ENCODE measurements at places on chromosomes 7 and 10.

DNA sequence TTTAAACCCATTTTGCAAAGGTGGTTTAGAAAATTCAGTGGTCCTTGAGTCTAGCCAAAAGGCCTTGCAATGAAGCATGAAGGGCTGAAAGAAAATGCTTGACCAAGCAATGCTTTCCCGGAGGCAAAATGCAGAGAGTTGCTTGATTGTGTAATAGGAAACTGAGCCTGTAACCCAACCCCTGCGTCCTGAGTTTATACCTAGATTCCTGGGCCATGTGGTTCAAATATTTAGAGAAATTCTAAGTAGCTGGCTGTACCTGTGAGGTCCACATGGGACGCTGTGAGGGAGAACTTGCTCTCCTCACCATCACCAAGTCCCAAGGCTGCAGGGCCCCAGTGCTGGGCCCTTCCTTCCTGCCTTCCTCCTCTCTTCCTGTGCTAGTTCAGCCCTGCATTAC is 45.7 kb downstream of the CXCL12 start:
- no peak for DNase-seq

DNA sequence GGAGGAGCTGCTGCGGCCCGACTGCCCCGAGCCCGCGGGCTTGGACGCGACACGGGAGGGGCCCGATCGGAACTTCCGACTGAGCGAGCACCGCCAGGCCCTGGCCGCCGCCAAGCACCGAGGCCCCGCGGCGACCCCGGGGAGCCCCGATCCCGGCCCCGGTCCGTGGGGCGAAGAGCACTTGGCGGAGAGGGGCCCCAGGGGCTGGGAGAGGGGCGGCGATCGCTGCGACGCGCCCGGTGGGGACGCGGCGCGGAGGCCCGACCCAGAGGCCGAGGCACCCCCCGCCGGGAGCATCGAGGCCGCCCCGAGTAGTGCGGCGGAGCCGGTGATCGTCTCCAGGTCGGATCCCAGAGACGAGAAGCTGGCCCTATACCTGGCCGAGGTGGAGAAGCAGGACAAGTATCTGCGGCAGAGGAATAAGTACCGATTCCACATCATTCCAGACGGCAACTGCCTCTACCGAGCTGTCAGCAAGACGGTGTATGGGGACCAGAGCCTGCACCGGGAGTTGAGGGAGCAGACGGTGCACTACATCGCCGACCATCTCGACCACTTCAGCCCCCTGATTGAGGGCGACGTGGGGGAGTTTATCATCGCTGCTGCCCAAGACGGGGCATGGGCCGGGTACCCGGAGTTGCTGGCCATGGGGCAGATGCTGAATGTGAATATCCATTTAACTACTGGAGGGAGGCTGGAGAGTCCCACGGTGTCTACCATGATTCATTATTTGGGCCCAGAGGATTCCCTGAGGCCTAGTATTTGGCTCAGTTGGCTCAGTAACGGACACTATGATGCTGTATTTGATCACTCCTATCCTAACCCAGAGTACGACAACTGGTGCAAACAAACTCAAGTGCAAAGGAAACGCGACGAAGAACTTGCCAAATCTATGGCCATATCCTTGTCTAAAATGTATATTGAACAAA is 1.4 kb downstream of the OTUD1 start:
- DNase-seq = peak; percentile 4

DNA sequence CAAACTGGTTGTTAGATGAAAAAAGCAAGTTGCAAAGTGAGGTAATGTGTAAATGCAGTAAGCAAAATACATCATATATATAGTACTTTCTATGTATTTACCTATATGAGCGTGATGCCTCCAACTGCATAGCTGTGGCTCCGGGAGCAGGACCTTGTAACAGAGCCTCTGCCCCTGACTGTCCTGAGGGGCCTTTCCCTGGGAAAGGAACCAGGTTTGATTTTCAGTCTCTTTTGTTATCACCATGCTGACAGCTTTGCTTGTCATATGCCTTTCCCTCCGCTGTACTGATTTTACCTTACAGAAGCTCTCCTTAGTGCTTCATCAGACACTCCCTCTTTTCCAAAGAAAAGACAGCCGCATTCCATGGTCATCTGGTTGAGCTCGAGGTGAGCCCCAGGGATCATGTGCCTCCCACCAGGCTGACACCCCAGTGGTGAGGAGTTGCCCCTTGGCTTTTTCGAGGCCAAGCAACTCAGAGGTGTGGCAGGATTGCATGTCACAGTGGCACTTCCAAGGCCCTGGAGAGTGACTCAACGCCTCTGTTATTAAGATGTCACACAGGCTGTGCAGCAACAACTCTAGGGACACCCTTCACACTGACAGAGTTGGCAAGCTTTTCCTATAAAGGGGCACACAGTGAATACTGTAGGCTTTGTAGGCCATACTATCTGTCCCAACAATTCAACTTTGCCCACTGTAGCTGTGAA is 78.9 kb downstream of the ALOX5 start:
- no peak for DNase-seq

- no peak for DNase-seq
These were observed 432.1 kb upstream of the PCDH15 start for GRCh38 chr10:55233090-55233489.

GRCh38 chr7:132430861-132431822 is 145.1 kb downstream of the PLXNA4 start:
- no peak for DNase-seq

DNA sequence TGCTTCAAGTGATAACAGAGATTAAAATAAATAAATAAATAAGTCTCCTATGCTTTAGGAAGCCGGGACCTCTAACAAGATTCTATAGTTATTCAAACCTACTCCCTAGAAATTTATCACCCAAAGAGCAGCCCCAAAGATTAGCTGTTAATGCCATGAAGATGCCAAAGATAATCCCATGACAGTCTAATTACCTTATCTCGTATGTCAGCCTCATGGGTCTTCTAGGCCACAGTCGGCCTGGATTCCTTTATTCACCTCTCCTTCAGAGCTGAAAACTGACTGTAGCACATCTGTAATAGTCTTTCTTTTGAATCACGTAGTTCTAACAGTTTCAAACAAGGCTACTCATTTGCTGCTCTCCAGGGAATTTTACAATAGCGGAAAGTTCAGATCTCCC is 24.2 kb downstream of the COL1A2 start:
- DNase-seq = no peak

GRCh38 chr7:51316262-51316665 is 345 bp downstream of the COBL start:
- peak; percentile 31 for DNase-seq

DNA sequence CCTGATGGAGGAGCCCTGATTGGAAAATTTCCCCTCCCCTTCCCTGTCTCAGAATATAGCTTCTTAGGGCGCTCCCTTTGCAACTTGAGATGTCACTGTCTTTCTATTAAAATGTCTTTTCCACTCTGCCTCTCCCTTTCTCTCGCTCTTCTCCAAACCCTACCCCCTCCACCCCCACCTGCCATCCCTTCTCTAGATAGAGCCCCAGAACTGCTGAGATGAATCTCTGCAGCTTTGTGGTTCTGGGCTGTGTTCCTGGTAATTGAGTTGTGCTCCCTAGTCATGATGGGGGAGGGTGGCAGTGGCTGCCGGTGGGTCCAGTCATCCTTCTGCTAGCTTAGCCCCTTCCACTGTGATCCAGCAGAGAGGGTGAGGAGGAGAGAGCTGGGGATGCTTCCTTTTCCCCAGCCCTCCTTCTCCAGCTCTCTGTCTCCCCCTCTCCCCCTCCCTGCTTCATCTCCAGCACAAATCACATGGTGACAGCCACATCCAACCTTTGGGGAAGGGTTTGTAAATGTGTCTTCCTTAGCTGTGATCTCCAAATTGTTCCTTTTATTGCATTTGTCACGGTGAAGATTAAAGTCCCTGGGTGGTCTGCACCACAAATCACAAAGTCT is 50.8 kb upstream of the BTRC start:
- no peak for DNase-seq

GRCh38 chr7:42671627-42672026 is 240.2 kb downstream of the C7orf25 start:
- DNase-seq = no peak

DNA sequence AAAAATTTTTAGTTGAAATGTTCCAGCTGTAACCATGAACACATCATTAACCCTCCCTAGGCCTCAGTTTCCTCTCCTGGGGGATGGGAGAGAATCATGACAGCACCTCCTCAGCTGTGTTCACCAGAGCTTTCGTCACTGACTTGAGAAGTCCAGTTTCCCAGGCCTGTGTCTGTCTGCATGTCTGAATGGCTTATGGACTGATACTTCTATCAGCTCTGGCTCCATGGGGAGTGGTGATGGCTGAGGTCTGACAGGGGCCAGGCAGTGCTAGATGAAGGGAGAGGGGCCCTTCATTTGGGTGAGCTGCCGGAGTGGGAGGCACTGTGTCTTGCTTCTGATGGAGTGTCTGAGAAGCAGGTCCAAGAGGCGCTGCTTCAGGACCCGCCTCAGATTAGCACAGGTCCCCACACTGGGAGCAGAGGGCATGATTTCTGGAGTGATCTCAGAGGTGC is 192.9 kb downstream of the PTPN20 start:
- DNase-seq = no peak

DNA sequence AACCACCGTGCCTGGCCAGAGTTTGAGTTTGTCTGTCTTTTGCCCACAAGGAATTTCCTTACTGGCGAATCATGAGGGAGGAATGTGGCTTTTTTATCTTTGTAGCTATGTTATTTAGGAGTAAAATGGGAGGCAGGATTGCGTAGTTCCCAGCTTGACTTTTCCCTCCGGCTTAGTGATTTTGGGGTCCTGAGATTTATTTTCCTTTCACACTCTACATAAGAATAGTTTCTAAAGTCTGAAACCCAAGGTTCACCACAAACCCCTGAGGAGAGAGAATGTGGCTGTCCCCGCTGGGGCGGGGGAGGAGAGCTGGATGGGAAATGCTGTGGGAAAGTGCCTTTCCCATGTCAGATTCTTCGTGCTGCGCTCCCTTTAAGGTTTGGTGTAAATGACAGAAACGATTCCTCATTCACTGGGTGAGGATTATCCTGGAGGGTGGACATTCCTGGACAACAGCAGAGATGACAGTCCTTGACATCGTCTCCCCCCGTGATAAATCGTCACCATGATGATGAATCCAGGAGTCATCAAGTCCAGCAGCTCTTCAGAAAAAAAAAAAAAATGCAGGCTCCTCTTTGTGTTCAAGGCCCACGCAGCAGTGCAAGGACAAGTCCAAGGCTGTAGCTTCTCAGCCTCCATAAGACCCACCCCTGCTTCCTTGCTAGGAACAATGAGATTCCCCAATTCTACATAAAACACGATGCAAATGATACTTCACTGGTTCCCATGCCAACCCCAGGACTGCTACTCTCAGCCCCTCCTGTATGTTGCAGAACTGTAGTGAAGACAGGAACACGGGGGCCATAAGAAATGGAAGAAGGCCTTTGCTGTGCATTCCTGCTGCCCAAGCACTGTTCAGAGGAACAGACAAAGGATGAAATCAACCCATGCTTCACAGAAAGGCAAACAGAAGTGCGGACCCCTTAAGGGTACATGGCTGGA is 233.1 kb downstream of the CCDC3 start:
- no peak for DNase-seq

GRCh38 chr10:3869036-3869435 is 84.0 kb upstream of the KLF6 start:
- no peak for DNase-seq

- DNase-seq = peak; percentile 49
These were observed 137.2 kb downstream of the NOC3L start for GRCh38 chr10:94225589-94225988.

GRCh38 chr10:11757821-11758463 is 15.8 kb downstream of the ECHDC3 start:
- peak; percentile 82 for DNase-seq

GRCh38 chr10:131107970-131108369 is 203.6 kb downstream of the TCERG1L start:
- no peak for DNase-seq

GRCh38 chr10:129041916-129042315 is 425.1 kb upstream of the MGMT start:
- DNase-seq = no peak

DNA sequence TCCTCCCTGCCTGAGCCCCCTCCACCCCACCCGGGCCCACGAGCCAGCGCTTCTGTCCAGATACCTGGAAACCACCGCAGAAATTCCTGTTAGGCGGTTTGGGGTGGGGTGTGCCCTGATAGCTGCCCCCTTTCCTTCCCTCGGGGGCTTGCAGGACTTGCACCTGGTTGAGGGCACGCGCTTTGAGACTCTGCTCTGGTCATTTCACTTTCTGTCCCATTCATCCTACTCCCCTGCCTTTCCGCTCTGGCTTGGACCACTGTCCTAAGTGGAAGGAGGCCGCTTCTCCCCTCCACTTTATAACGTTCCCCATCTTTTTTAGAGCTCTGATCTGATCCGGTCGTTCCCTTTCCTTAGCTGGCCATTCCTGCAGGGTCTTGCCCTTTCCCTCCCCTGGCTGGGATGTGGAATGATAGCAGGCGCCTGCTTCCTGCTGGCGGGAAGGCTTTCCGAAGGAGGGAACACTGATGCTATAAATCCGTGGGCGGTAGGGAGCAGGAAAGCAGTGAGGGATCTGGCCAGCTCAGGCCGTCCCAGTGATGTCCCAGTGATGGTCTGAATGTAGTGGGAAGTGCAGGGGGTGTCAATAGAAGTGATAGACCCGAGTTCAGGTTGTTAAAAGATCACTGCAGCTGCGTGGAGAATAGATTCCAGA is 852 bp upstream of the PRKAR1B start:
- no peak for DNase-seq

- DNase-seq = no peak
These were observed 121.6 kb upstream of the KAT6B start for GRCh38 chr10:74704629-74705357.

Measured in SK-MEL-5 (cell line).